ENCODE measurements at places on chromosomes 12 and 14.

DNA sequence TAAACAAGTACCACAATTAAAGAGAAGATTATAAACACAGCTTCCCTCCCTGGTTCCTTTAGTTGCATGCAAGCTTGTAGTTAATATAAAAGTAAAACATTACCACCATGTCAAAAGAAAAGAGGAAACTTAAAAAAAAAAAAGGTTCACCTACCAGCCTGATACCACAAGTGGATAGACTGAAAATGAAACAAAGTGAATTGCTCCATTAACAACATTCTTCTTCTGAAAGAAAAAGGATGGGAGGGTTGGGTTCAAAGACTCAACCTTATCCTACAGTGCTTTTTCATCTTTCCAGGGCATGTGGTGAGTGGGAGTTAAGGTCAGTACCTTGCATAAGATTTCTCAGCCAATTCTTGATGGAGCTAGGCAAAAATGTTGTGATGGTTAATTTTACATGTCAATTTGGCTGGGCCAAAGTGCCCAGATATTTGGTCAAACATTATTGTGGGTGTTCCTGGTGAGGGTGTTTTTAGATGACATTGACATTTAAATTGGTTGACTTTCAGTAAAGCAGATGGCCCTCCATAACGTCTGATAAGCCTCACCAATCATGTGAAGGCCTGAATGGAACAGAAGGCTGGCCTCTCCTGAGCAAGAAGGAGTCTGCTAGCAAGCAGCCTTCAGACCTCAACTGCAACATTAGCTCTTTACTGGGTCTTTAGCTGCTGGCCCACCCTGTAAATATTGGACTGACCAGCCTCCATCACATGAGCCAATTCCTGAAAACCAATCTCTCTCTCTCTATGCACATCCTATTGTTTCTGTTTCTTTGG lies 28.8 kb downstream of the VCPKMT start:
- no peak for DNase-seq

GRCh38 chr14:69261761-69262331 lies 1.9 kb downstream of the GALNT16 start:
- DNase-seq, result no peak

DNA sequence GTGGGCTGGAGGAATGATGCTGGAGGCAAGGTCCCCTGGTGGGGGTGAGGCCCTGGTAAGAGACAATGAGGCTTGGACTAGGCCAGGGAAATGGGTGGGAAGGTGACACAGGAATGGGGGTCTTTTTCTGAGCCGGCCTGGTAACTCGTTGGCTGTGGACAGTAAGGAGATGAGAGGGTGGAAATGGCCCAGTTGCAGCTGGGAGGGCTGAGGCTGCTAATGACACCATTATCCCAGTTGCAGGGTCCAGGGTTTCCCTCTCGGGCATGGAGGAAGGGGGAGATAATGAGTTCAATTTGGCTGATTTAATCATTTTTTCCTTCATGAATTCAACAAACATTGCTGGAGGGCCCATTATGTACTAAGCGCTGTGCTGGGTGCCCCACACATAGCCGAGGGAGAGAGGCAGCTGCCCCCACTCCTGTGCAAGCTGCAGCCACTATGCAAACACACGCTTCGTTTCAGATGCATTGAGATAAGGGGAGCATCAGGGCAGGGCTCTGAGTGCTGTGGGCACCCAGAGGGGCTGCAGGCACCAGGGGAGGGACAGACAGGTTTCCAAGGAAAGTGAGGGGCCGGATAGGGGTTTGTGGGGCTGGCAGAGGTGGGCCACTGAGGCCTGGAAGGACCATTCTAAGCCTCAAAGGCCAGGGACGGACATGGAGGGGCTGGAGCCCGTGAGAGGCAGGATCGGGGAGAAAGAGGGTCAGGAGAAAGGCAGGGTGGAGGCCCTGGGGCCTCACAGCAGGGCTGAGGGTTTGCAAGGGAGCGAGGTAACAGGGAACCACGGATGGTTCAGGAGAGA lies 43.2 kb upstream of the MEG3 start:
- no peak for DNase-seq

DNA sequence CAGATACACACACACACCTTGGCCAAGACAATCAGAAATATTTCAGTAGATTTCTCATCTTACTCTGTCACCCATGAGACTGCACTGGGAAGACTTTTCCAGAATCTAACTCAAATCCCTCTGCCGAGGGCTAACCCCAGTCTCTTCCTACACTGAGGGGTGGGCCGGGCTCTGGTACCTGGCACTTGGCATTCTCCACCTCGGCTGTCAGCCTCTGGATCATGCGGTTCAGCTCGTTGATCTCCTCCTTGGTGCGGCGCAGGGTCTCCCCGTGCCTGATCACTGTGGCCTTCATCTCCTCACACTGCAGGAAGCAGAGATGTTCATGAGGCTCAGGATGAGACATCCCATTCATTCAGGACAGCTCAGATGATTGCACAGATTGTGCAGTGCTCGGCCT lies 4.9 kb downstream of the KRT83 start:
- DNase-seq, result no peak

GRCh38 chr12:132323171-132324010 lies 6.0 kb downstream of the GALNT9 start:
- no peak for DNase-seq

DNA sequence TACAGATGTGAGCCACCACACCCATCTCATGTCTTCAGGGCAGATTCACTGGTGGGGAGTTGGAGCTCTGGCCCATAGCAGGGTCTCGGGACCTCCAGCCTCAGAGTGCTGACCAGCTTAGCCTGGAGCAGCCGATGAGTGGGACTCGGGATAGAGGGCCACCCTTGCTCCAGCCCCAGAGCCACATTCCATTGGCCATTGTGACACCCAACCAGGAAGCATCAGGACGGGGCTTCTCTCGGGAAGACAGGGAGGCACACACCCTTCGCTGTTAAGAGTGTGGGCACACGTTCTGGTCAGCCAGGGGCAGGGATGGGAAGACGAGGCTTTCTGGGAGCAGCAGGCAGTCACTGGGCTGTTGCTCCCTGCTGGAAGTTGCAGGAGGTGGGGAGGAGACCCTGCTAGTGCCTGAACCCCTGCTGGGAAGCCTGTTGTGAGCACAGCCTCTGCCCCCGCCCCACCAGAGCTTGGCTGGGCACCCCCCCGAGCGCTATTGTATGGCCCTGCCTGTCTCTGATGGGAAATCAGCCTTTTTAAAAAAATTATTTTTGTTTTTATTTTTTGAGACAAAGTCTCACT lies 1.6 kb downstream of the ADGRD1 start:
- DNase-seq, result no peak

DNA sequence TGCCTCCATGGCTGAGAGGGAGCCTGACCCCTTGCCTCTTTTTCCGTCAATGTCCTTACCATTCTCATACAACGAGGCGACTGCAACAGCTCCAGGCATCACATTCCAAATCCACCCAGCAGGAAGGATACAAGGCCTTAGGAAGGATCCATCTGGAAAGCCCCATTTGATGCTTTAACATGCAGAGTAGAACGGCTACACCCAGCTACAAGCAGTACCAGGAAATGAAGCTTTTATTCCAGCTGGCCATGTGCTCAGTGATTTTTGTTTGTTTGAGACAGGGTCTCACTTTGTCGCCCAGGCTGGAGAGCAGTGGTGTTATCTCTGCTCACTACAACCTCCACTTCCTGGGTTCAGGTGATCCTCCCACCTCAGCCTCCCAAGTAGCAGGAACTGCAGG lies 124.8 kb downstream of the TMEM132D start:
- DNase-seq, result no peak

DNA sequence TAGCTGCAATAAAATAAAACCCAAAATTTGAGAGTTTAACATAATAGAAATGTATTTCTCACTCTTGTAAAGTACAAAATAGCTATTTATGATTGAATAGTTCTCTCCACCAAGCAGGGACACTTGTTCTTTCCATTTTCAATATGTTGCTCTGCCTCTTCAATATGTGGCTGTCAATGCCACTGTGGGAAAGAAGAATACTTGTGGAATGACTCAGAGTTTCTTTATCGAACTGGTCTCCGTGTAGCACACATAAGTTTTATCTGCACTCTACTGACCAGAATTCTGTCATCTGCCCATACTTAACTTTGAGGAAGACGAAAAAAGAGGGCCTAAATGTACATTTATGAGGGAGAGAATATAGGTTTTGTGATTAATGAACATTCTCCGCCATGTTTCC lies 256.9 kb downstream of the ATXN7L3B start:
- no peak for DNase-seq

GRCh38 chr14:104600141-104600643 lies 4.4 kb downstream of the TMEM179 start:
- no peak for DNase-seq

All from stimulated activated naive CD4-positive, alpha-beta T cell treated with Interleukin-2 at 50 U/mL for 16 hours (primary cell).